ENCODE measurements at places on chromosomes 5 and 9. TPM values are rescaled to one million over a fixed set of nuclear protein-coding genes. Genes with fewer than 3 reads are reported as not detected.

TTF1 gene
- 19.0 TPM for total RNA-seq

FAT2 gene
- total RNA-seq, result 0.05 TPM

NEUROG1 gene
- not detected for total RNA-seq

SLC22A4 gene
- total RNA-seq, result 6.3 TPM

THBS4 gene
- total RNA-seq, result 0.22 TPM

JAKMIP2 gene
- 1.1 TPM for total RNA-seq

CXCL14 gene
- 0.62 TPM for total RNA-seq
